ENCODE measurements at places on chromosomes 6 and 20. TPM values are rescaled to one million over a fixed set of nuclear protein-coding genes. Genes with fewer than 3 reads are reported as not detected.

- DNase-seq = no peak
Observed at GRCh38 chr6:113161018-113161315, 696.2 kb upstream of the MARCKS start.

DNA sequence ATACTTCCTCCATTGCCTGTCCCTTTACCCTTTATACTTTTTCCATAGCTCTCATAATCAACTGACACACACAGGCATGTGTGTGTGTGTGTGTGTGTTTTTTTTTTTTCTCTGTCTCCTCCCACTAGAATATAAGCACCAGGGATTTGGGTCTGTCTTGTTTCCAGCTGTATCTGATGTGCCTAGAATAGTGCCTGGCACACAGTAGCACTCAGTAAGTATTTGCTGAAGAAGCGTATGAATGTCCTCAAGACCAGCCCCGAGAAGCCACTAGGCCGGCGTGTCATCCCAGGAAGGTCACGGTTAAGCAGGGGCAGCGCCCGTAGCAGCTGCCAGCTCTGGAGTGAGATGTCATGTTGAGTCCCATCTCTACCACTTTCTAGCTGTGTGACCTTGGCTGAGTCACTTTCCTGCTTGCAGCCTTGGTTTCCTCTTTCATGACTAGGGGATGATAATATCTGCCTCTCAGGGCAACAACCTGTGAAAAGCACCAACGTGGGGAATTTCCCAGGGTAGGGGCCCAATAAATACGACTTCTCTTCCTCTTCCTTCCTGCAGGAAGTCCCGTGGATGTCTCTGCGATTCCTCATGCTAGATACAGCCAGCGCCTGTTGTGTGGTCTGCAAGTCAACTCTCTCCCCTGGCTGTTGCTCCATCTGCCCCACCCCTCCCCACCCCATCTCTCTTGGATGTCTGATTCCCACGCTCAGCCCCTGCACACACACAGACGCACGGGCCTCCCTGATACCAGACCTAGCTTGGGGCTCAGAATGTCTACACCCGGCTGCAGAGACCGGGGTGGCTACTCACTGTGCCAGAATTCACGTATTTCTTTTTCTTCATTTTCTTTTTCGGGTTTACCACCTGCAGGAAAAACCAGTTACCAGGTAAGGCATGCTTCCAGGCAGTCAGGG, 58.1 kb downstream of the RAB44 start:
- DNase-seq = peak; percentile 63

DNA sequence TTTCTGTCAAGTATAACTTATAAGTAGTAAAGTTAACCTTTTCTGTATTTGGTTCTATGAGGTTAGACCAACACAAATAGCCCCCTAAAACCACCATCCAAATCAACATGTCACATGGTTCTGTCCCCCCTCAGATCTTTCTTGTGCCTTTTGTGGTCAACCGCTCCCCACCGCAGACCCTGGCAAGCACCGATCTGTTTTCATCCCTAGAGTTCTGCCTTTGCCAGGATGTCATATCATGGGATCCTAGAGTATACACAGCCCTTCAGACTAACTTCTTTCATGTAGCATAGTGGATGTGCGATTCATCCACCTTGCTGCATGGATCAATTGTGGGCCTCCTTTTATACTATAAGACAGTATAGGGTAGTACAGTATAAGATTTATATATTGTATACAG, 124.3 kb downstream of the BCAS1 start:
- no peak for DNase-seq

- DNase-seq = no peak
Observed at GRCh38 chr6:47352194-47352920, 42.7 kb upstream of the TNFRSF21 start.

- no peak for DNase-seq
Observed at GRCh38 chr6:148396926-148397325, 54.3 kb downstream of the SASH1 start.

DNA sequence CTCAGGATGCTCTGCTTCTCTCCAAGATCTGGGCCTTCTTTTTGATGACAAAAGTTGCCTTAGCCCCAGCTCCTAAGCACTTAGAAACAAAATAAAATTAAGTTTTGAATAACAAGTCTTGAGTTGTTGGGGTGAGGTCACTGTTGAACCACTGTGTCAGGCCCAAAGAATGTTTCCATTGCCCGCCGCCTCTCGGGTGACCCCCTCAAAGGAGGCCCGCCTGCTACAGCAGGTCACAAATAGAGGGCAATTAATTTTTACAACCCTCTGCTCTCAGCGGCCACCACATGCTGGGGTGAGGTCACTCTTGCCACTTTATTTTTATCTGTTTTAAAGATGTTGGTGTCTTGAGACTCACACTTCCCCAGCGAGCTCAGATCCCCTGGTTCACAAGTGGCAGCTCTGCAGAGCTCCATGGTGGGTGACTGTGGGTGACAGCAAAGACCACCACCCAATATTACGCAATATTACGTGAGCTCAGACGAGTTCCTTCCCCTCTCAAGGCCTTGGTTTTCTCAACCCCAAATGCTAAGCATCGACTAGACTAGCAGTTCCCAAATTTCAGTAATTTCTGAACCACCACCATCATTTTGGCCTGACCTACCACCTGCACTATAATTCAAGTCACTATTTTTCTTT, 247.7 kb upstream of the PMEPA1 start:
- no peak for DNase-seq

DNA sequence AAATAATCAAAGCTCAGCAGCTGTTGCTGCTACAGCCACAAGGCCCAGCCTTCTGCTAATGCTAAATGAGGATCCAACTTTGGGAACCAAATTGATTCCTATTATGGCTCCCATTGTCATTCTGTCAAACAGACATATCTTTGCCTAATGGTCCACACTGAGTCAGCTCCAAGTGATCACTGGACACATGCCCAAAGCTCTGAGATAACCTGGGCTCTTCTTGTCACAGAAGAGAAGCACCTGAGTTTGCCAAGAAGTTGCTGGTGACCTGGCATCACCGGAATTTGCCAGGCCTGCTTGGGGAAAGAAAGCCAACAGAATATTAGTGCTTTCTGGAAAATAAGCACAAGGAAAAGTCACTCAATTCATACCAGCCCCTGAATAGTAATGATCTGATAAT, 5.8 kb downstream of the TNFRSF21 start:
- DNase-seq = no peak

- no peak for DNase-seq
Observed at GRCh38 chr20:62907384-62908317, 18.7 kb downstream of the DIDO1 start.

SNX21 gene
- total RNA-seq = 8.7 TPM

VSX1 gene
- not detected for total RNA-seq

PDYN gene
- total RNA-seq = not detected

DPPA5 gene
- total RNA-seq = not detected

SLC22A7 gene
- not detected for total RNA-seq

Measured in Calu3 (cell line).